ENCODE measurements at places on chromosomes 7 and 10. TPM values are rescaled to one million over a fixed set of nuclear protein-coding genes. Genes with fewer than 3 reads are reported as not detected.

DNA sequence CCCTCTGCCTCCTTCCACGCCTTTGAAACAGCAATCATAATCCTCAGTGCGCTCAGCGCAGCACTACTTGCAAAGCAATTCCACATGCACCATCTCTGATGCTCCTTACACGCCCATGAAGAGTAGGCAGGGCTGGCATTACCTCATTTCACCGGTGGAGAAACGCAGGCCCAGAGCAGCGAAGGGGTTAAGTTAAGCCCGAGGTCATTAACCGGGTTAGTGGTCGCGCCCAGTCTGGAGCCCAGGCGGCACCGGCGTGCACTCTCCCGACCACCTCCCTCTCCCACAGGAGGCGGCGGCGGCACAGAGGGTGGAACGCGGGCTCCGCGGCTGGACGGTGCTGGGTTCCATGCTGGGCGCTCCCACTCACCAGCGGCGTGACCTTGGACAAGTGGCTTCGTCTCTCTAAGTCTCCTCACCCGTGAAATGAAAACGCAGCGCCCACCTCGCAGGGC lies 515 bp downstream of the FASTK start:
- H3K4me1 ChIP-seq: peaks cover 26% of the 10 kb centered on the region
- no peak for DNase-seq
- peaks cover 19% of the 10 kb centered on the region for H3K36me3 ChIP-seq
- peak overlapping the region; percentile 67 for H3K27ac ChIP-seq

DNA sequence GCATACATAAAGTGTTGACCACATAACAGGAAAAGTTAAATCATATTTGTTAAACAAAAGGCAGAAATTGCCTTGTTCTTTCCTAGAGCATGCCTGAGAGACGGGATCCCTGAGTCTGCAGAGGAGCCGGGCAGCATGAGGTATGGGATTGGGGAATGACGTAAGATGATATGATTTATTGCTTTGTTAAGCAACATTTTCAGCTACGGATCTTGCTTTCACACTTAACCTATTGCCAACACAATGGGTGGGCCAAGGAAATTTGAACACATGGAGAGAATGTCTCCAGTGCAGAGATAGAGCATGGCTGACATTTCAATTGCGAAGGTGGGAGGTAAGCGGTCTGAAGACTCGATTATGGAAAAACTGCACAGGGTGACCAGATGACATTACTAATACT lies 76.7 kb downstream of the EMX2 start:
- H3K36me3 ChIP-seq: no peaks in the 10 kb centered on the region
- no peaks in the 10 kb centered on the region for H3K4me1 ChIP-seq
- no peak overlapping the region for H3K27ac ChIP-seq
- no peak for DNase-seq

DNA sequence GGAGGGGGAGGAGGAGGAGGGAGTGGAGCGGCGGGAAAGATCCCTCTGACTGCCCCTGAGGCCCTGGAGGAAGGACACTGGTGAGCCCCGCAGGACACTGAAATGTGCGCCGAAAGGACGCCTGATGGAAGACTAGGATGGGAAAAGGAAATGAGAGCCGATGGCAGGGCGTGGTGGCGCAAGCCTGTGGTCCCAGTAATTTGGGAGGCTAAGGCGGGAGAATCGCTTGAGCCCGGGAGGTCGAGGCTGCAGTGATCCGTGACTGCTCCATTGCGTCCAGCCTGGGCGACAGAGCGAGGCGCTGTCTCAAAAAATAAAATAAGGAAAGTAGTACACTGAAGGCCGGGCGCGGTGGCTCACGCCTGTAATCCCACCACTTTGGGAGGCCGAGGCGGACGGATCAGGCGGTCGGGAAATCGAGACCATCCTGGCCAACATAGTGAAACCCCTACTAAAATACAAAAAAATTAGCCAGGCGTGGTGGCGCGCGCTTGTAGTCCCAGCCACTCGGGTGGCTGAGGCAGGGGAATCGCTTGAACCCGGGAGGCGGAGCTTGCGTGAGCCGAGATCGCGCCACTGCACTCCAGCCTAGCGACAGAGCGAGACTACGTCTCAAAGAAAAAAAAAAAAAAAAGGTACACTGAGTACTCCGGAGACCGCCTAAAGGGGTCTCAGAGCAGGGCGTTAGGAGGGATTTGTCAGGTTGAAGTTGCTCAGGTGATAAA lies 561 bp upstream of the HNRNPF start:
- DNase-seq: no peak
- H3K36me3 ChIP-seq: no peaks in the 10 kb centered on the region
- H3K27me3 ChIP-seq: no peaks in the 10 kb centered on the region
- H3K4me3 ChIP-seq: peak overlapping the region; percentile 73
- peak overlapping the region; percentile 88 for H3K27ac ChIP-seq

- no peak for DNase-seq
- no peaks in the 10 kb centered on the region for H3K27me3 ChIP-seq
- H3K27ac ChIP-seq: peak overlapping the region; percentile 10
- H3K36me3 ChIP-seq: no peaks in the 10 kb centered on the region
Measured at GRCh38 chr10:74949034-74949832, 122.8 kb downstream of the KAT6B start.

- no peaks in the 10 kb centered on the region for H3K36me3 ChIP-seq
- no peak overlapping the region for H3K4me3 ChIP-seq
- no peak overlapping the region for H3K27ac ChIP-seq
- H3K27me3 ChIP-seq: no peaks in the 10 kb centered on the region
- no peak for DNase-seq
- no peaks in the 10 kb centered on the region for H3K4me1 ChIP-seq
Measured at GRCh38 chr7:82167558-82168314, 275.8 kb downstream of the CACNA2D1 start.

DNA sequence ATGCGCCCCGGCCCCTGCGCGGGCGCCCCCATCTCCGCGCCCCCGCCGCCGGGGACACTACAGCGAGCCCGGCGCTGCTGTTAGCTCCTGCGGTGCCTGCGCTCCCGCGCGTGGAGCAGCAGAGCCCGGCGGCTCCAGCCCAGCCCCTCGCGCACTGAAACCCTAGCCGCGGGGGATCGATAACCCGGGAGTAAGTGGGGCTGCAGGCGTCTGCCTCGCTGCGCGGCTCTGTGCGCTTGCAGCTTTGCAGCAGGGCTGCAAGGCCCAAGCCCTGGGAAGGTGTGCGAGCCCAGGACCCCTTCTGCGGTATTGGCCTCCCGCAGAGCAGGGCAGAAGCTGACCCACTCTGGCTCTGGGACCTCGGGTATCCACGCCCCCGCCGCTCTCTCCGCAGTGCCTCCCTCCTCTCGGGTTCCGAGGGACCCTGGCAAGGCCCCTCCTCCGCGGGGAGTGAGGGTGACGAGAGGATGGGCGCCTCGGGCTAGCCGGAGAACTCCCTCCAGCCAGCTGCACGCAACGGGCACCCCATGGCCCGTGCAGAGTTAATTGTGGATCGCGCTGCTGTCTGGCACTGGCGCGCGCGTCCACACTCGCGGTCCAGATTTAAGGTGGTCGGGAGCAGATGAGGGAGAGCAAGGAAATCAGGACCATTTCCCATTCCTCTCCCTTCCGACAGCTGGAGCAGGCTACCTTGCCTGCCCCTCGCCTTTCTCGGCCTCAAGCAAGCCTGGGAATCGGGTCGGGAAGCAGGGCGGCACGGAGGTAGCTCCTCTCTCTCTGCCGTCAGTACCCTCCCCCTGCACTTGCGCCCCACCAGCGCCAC lies 2.1 kb downstream of the SHH start:
- peaks cover 92% of the 10 kb centered on the region for H3K27me3 ChIP-seq
- H3K4me1 ChIP-seq: peaks cover 7% of the 10 kb centered on the region
- DNase-seq: no peak
- no peak overlapping the region for H3K27ac ChIP-seq

- no peak for DNase-seq
- H3K4me3 ChIP-seq: no peak overlapping the region
- H3K27ac ChIP-seq: no peak overlapping the region
- H3K27me3 ChIP-seq: no peaks in the 10 kb centered on the region
- H3K36me3 ChIP-seq: no peaks in the 10 kb centered on the region
Measured at GRCh38 chr7:143181349-143181748, 1.9 kb upstream of the TAS2R39 start.

DNA sequence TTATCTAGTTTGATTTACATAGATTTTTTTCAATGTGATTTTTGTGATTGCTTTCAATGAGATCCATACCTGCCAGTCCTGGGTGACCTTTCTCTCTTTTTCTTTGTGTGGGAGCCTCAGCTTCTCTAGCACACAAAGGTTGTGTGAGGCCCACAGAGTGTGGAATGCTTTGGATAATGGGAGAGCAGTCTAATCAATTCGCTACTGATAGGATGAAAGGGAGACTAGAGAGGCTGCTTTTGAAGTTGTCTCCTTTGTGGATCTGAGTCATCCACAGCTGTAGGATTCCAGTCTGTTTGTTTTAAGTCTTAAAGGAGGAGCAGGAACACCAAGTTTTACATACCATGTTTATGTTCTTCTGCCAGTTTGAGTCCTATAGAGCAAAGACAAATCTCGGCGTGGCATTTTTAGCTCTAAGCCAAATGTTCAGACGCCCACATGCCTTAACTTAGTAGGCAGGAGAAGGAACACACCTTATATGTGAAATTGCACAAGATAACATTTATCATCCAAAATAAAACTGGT lies 330.0 kb downstream of the ARL4A start:
- DNase-seq: peak; percentile 21
- H3K4me3 ChIP-seq: peak overlapping the region; percentile 4
- H3K27ac ChIP-seq: peak overlapping the region; percentile 70
- peaks cover 17% of the 10 kb centered on the region for H3K4me1 ChIP-seq
- H3K27me3 ChIP-seq: no peaks in the 10 kb centered on the region
- H3K36me3 ChIP-seq: no peaks in the 10 kb centered on the region

DNA sequence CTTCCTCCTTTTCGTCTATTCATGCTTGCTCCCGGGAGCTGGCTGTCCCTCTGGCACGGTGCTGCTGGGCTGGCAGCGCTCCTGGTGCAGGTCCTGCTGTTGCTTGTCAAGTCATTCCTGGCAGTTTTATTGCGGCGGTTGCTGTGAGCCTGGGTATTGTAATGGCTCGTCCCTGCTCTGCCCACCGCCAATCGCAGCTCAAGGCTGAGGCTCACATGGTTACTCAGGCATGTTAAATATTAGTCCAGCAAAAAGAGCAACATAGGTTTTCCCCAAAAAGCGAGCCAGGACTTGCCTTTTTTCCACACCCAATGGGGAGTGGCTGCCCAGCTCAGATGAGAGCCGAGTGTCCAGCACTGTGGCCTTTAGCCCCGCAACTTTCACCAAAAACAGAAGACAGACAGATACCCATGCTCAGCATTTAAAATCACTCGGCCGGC lies 492.9 kb upstream of the FOXK1 start:
- peak overlapping the region; percentile 15 for H3K4me3 ChIP-seq
- H3K36me3 ChIP-seq: peaks cover 2% of the 10 kb centered on the region
- no peaks in the 10 kb centered on the region for H3K27me3 ChIP-seq

DNA sequence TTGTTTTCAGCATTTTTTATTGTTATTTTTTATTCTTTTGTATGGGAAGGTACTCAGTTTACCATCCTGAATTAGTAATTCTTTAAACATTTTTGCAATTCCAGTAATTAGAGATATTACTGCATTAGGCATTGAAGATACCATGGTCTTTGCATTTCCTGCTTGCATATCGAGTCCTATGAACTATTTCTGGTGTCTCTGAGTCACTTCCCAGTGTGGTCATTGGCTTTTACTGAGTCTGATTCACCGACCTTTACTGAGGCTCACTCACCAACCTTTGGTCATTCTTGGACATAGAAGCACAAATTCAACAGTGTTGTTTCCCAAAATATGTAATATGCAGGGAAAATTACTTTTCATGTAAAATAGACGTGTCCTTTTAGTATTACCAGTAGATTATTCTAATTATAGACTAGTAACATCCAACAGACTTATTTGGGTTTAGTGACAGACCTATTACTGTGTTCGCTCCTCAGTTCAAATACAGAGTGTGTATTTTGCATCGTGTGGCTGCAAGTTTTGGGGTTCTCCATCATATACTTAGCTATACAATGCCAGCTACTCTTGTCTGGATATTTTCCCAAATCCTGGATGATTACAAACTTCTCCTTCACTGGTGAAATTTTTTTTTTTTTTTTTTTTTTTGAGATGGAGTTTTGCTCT lies 180.7 kb upstream of the PRSS1 start:
- no peaks in the 10 kb centered on the region for H3K27me3 ChIP-seq
- no peak overlapping the region for H3K4me3 ChIP-seq
- H3K36me3 ChIP-seq: no peaks in the 10 kb centered on the region
- H3K27ac ChIP-seq: no peak overlapping the region
- no peak for DNase-seq
- H3K4me1 ChIP-seq: peaks cover 10% of the 10 kb centered on the region

DNA sequence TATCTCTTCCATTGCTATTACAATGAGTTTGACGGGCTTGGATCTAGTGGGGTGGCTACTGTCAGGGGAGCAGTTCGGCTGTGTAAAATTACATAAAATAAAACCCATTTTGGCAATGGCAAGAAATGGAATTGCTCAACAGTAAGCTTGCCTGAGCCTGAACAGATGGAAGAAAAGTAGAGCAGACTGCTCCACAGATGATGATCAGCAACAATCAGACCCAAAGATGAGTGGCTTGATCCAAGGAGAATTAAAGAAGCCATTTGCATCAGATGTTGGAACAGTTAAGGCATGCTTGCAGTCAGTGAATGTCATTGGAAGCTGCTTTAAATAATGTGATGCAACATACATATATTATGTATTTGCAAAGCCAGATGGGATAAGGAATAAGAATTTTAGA lies 256.6 kb upstream of the SMIM30 start:
- no peaks in the 10 kb centered on the region for H3K27me3 ChIP-seq
- no peak overlapping the region for H3K27ac ChIP-seq
- H3K36me3 ChIP-seq: no peaks in the 10 kb centered on the region
- DNase-seq: no peak
- no peak overlapping the region for H3K4me3 ChIP-seq

GRCh38 chr10:68235581-68235980 lies 3.7 kb upstream of the ATOH7 start:
- H3K4me3 ChIP-seq: no peak overlapping the region
- H3K36me3 ChIP-seq: no peaks in the 10 kb centered on the region
- DNase-seq: no peak
- no peaks in the 10 kb centered on the region for H3K27me3 ChIP-seq

- H3K4me1 ChIP-seq: peaks cover 14% of the 10 kb centered on the region
- DNase-seq: no peak
- H3K27me3 ChIP-seq: no peaks in the 10 kb centered on the region
- H3K4me3 ChIP-seq: no peak overlapping the region
Measured at GRCh38 chr10:116870949-116871348, 21.6 kb downstream of the ENO4 start.

- H3K4me1 ChIP-seq: no peaks in the 10 kb centered on the region
- H3K36me3 ChIP-seq: peaks cover 5% of the 10 kb centered on the region
- no peak for DNase-seq
Measured at GRCh38 chr10:48445932-48446331, 139.5 kb downstream of the MAPK8 start.

DNA sequence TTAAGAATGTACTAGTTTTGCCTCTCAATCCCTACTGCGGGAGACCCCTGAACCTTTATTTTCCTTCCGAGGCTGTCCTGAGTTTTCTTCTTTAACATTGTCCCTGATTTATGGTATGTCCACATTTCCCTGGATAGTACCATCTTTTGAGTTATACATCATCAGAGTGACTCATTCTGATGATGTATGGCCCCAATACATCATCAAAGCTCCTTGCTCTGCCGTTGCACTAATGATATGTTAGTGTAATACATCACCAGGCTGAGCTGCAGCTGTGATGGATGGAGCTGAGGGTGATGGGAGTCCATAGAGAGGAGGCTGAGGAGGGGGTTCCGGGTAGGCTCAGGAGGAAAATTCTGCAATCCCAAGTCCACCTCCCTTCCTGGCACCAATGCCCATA lies 986.5 kb downstream of the KCNMA1 start:
- no peaks in the 10 kb centered on the region for H3K4me1 ChIP-seq
- no peak for DNase-seq
- no peak overlapping the region for H3K27ac ChIP-seq
- no peak overlapping the region for H3K4me3 ChIP-seq
- H3K36me3 ChIP-seq: no peaks in the 10 kb centered on the region

GRCh38 chr10:11153766-11154165 lies 136.1 kb downstream of the CELF2 start:
- no peak overlapping the region for H3K27ac ChIP-seq
- no peak for DNase-seq

The CDCA7L gene
- polyA plus RNA-seq: 31.8 TPM

The UCMA gene
- not detected for polyA plus RNA-seq

The THNSL1 gene
- polyA plus RNA-seq: 4.1 TPM
